ENCODE measurements at places on chromosomes 16 and 17.

DNA sequence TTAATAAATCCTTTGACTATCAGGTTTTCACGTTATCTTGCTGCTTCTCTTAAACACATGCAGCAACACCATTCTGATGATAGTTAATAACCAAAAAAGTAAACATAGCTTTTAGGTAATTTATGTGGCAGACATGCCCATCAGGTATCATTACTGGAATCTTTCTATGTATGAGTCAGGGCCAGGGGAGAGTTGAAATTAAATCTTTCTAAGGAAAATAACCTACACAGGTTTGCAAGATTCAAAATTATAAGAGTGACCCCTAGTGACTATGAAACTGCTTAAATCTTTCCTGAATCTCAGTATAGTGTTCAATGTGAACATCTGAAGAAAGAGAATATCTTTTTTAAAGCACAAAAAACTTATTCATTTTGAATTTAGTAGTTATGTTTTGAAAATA lies 666.6 kb downstream of the CDH11 start:
- no peak for DNase-seq

GRCh38 chr17:34076743-34077631 lies 178.1 kb upstream of the CCL2 start:
- DNase-seq, result no peak

- DNase-seq, result no peak
Observed at GRCh38 chr16:64251742-64252141, 870.1 kb downstream of the CDH11 start.

DNA sequence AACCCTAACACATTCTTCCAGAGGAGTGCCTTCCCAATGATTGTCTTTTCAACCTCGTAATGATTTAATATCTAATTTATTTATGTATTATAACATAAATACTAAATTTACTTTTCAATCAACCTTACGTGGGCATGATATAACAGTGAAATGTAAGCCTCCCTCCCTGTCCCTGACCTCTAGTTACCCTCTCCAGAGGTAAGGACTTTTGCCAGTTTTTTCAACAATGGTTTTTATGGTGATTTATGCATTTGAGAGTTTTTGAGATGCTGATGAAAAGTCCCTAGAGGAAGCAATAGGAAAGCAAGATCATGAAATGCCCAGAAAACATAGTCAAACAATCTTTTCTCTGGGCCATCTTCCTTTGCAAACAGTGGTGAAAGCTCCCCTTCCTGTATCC lies 35.2 kb upstream of the PLLP start:
- no peak for DNase-seq

DNA sequence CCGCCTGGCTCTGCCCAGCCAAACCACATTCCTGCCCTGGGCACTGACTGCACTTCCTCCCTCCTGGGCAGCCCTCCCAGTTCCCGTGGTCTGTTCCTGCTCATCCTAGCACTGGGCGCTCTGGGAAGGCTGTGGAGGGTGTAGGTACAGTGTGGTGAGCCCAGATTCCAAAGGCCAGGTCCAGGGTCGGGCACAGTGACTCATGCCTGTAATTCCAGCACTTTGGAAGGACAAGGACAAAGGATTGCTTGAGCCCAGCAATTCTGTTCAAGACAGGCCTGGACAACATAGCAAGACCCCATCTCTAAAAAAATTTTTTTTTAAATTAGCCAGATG lies 30.6 kb downstream of the C16orf74 start:
- DNase-seq, result no peak

GRCh38 chr17:8175795-8176196 lies 384 bp downstream of the TMEM107 start:
- no peak for DNase-seq

GRCh38 chr17:79616801-79617200 lies 6.0 kb upstream of the RBFOX3 start:
- no peak for DNase-seq

- no peak for DNase-seq
Observed at GRCh38 chr16:15690296-15690695, 40.3 kb downstream of the NDE1 start.

- DNase-seq, result no peak
Observed at GRCh38 chr16:51637770-51638094, 486.7 kb upstream of the SALL1 start.

DNA sequence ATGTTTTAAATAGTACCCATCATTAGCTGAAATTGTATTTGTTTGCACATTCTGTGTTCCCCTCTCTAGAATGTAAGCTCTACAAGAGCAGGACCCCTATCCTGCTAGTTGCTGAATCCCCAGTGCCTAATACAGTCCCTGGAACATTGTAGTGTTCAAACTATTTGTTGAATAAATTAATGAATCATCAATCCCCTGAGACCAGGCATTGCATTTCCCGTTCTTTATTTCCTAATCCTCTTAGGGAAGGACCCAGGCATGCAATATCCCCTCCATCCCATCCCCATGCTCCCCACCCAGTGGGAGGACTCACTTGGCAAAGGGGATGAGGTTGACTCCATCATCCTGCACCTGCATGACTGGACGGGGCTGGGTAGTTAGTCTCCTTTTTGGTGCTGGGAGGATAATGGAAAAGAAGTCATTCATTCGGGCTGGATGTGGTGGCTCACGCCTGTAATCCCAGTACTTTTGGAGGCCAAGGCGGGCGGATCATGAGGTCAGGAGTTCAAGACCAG lies 3.2 kb downstream of the INCA1 start:
- DNase-seq, result no peak

DNA sequence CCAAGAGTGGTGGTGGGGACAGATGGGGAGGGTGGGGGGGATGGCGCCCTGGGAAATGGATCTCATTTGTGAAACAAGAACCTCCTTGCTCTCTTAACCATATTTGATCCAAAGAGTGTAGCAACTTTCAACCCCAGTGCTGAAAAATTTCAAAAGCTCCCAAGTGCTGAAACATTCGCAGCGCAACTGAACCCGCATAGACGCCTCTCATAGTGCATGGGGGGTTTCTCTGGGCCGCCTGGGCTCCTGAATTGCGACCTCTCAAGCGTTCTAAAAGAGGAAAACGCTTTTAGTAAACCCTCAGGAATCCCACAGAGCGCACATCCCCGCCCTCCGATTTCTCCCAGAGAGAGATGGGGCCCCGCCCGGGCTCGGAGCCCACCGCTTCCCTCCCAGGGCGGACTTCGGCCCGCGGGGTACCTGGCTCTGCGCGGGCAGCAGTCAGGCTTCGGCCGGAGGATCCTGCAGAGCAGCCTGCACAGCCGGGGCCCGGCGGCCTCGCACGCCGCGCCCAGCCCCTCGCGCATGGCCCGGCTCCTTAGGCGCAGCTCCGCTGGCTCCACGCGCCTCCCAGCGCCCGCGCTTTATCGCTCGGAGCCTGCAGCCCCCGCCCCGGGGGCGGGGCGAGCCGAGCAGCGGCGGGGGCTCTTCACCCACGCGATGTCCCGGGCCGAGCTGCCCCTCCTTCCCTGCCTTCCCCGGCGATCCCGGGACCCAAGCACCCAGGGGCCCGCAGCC lies 7.0 kb downstream of the NOS2 start:
- no peak for DNase-seq

DNA sequence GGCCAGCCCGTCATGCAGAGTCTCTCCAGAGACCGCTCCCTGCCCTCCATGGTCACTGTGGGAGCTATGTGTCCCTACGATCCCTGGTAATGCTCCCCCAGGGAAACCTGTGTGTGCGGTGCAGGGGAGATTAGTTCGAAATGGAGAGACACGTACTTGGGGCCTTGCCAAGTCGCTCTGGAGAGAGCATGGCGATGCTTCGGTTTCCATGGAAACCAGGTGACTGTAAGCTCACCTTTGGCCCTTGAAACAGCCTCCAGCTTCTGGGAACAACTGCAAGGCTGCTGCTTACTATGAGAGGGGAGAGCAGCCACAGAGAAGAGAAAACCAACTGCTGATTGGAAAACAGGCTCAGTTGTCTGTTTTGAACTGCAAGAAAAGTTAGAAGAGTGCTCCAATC lies 879.7 kb upstream of the EEF2KMT start:
- DNase-seq, result no peak

GRCh38 chr17:81025741-81026129 lies 9.2 kb upstream of the BAIAP2 start:
- no peak for DNase-seq

DNA sequence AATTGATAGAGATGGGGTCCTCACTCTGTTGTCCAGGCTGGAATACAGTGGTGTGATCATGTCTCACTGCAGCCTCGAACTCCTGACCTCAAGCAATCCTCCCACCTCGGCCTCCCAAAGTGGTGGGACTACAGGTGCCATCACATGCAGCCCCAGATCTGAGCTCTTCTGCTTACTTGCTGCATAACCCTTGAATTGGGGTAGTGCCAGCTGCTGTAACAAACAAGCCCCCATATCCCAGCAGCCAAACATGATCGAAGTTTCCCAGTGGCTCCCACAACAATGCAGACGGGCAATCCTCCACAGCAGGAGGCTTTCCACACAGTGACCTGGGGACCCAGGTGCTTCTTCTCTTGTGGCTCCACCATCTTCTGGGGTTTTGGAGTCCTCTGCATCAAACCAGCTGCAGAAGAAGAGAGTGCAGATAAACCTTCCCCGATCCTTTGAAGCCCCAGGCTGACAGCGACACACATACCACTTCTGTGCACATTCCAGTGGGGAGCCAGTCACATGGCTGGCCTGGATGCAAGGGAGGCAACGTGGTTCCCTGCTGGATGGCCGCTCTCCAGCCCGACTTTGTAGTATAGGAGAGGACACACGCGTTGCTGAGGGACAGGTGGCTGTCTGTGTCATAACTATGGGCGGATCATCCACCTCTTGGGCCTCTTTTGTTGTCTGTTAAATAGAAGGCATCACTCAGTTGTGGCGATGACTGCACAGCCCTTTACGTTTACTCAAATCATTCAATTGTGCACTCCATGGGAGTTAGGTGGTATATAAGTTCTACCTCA lies 16.7 kb downstream of the SBK1 start:
- DNase-seq, result no peak

GRCh38 chr16:9660898-9661297 lies 521.3 kb downstream of the GRIN2A start:
- no peak for DNase-seq

GRCh38 chr17:72299100-72299499 lies 178.3 kb downstream of the SOX9 start:
- no peak for DNase-seq

DNA sequence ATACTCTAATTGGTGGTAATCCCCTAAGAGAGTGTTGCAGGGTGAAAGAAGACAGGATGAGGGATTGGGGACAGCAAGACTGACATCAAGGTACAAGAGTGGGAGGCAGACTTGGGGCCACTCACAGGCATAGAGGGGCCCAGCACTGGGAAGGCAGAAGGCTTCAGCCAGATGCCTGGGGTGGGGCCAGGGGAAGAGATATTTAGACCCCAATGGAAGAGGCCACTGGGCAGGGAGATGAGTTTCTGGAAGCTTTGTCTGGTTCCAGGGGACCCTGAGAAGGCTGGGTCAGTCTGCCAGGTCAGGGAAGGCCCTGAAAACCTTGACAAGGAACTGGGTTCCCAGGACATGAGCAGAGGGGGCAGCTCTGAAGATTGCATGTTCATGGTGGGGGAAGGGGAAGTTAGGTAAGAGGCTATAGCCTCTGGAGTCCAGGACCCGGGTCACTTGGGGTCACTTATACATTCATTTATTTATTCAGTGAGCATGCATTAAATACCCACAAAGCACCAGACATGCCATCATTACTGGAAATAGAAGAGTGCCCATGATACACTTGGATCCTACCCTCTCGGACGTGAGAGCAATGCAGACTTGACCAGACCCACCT lies 92.9 kb downstream of the TMEM132E start:
- DNase-seq, result no peak

GRCh38 chr17:55820675-55821074 lies 69.8 kb downstream of the PCTP start:
- no peak for DNase-seq

DNA sequence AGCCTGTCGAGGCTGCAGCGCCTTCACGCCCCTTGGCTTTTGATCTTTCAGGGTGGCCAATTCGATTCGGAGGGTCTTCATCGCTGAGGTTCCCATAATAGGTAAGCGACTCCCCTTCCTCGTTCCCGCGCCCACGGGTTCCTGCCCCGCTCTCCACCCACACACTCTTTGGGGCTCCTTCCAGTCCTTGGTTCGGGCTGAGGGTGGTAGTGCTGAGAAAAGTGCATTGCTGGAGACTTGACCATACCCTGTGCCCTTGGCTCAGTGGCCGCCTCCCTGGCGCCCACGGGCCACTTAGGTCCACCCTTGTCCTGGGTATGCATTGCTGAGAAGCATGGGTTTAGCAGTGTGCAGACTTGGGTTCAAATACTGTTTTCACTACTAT lies 491 bp downstream of the POLR2C start:
- no peak for DNase-seq

DNA sequence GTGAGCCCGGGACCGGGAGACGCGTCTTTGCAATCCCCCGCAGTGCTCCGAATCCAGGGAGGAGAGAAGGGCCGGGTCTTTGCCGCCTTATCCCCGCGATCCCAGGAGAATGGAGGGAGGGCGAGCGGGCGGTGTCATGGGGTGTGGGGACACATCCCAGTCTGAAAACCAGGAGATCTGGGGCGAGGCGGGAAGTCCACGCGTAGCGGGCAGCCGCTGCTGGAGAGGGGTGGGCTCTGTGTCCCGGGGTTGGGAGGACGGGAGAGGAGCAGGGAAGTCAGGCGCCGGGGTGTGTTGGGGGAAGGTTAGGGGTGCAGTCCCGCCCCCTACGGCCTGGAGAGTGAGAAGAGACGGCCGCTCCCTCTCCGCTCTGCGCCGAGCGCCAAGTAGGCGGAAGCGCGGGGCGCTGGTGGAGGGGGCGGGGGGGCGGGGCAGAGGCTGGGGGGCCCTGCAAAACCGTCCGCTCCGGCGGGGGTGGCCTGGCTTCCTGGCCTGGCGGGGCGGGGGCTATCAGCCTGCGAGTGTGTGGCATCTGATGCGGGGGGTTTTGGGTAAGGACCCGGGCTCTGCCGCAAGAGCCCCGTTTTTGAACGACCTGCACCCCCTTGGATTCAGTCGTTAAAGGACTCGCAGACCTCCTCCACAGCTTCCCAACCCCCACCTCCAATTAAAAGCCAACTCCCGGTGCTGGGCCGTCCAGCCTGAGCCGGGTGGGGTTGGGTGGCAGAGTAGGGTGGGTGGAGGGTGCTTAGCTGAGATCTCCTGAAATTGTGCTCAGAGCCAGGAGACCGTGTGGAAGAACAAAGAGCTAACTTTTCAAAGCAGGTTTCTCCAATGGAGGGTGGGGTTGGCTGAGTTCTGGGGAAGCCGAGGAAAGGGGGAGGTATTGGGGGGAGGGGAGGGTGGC lies 654 bp downstream of the LASP1 start:
- DNase-seq, result peak; percentile 80

DNA sequence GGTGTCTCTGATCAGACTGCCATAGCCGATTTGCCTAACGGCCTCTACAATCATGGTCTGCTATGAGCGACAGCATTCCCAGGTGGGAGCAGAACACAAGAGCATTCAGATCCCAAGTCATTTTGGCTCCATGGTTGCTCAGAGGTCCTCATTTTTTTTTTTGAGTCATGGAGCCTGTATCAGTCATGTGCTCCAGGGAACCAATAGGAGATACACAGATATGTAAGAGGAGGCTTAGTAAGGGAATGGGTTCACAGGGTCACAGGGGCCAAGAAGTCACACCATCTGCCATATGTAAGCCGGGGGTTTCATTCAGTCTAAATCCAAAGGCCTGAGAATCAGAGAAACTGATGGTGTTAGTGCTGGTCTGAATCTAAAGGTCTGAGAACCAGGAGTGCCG lies 36.8 kb downstream of the CPPED1 start:
- DNase-seq, result no peak
